Muscle of arm (tissue), 14 donors: ENCODE measurements at places on chromosomes 7 and 10. TPM values are rescaled to one million over a fixed set of nuclear protein-coding genes. Genes with fewer than 3 reads are reported as not detected.

- DNase-seq, result peak; percentile 31
Measured at GRCh38 chr10:93757801-93758507, at the start of gene LGI1. Gene LGI1, plus strand, starts transcription at chr10:93757936. Its CDS starts 209 bp downstream, at chr10:93758145.

Gene SFRP5
- 1.4 TPM for polyA plus RNA-seq

DNA sequence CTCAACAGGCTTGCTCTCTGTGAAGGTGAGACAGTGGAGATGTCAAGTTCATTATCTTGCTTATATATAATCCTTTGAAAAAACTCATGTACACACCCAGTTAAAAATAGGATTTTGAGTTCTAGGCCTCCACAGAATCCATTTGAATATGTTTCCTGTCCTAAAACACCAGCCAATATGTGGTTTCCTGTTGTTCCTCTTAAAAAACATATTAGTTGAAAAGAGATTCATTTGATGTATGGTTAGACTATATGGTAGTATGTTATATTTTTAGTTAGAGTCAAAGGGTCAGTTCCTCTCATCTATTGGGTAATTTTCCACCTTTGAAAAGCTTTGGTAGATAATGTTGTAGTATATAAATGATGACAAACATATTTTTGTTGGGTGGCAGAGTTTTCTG, 16.0 kb downstream of the PPP1R9A start:
- DNase-seq, result no peak

GRCh38 chr7:118288098-118288497, 63.6 kb downstream of the ANKRD7 start:
- DNase-seq, result no peak
